Activated CD4-positive, alpha-beta T cell treated with anti-CD3 and anti-CD28 coated beads for 48 hours (primary cell): ENCODE measurements at places on chromosomes 4 and X.

GRCh38 chrX:151981129-151981528 lies 6.7 kb upstream of the GABRE start:
- DNase-seq: no peak

GRCh38 chrX:47361538-47362511 lies 8.6 kb upstream of the ZNF157 start:
- peak; percentile 15 for DNase-seq

GRCh38 chrX:12142661-12143060 lies 4.4 kb downstream of the FRMPD4 start:
- no peak for DNase-seq

DNA sequence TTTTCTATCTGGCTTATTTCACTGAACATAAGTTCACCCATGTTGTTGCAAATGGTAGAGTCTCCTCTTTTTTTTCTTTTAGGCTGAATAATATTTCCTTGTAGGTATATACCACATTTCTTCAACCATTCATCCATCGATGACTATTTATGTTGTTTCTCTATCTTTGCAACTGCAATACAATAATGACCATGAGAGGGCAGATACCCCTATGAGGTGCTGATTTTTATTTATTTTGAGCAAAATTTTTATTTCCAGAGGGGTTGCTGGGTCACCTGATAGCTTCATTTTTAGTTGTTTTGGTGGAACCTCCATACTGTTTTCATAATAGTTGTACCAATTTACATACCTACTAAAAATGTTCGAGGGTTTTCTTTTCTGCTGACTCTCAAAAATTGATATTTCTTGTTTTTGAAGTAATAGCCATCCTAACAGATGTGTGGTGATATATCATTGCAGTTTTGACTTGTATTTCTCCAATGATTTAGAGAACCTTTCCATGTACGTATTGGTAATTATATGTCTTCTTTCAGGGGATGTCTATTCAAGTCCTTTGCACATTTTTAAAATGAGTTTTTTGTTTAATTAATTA lies 1697.0 kb downstream of the PCDH7 start:
- DNase-seq: no peak

- DNase-seq: no peak
Observed at GRCh38 chr4:40594261-40595178, 35.1 kb downstream of the RBM47 start.

GRCh38 chr4:2290488-2290887 lies 28.6 kb upstream of the MXD4 start:
- DNase-seq: no peak

GRCh38 chrX:129959493-129959832 lies 23.0 kb upstream of the BCORL1 start:
- DNase-seq: no peak

- DNase-seq: no peak
Observed at GRCh38 chr4:38531141-38531727, 132.8 kb upstream of the KLF3 start.

- no peak for DNase-seq
Observed at GRCh38 chr4:163932504-163932903, 438.0 kb downstream of the TMA16 start.

GRCh38 chr4:68591204-68591603 lies 15.1 kb upstream of the UGT2B17 start:
- DNase-seq: no peak

DNA sequence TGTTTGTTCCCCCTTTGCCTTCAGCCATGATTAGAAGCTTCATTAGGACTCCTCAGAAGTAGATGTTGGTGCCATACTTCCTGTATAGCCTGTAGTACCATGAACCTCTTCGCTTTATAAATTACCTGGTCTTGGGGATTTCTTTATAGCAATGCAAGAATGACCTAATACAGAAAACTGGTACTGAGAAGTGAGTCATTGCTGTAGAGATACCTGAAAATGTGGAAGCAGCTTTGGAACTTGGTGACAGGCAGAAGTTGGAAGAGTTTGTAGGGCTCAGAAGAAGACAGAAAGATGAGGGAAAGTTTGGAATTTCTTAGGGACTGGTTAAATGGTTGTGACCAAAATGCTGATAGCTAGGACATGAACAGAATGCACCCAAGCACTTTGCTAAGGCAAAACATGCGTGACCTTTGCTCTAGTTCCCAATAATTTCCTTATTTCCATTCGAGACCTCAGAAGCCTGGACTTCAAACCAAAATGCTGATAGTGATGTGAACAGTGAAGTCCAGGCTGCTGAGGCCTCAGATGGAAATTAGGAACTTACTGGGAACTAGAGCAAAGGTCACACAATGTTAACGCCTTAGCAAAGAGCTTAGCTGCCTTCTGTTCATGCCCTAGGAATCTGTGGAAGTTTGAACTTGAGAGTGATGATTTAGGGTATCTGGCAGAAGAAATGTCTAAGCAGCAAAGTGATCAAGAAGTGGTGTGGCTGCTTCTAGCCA lies 3.0 kb upstream of the USP46 start:
- DNase-seq: no peak

DNA sequence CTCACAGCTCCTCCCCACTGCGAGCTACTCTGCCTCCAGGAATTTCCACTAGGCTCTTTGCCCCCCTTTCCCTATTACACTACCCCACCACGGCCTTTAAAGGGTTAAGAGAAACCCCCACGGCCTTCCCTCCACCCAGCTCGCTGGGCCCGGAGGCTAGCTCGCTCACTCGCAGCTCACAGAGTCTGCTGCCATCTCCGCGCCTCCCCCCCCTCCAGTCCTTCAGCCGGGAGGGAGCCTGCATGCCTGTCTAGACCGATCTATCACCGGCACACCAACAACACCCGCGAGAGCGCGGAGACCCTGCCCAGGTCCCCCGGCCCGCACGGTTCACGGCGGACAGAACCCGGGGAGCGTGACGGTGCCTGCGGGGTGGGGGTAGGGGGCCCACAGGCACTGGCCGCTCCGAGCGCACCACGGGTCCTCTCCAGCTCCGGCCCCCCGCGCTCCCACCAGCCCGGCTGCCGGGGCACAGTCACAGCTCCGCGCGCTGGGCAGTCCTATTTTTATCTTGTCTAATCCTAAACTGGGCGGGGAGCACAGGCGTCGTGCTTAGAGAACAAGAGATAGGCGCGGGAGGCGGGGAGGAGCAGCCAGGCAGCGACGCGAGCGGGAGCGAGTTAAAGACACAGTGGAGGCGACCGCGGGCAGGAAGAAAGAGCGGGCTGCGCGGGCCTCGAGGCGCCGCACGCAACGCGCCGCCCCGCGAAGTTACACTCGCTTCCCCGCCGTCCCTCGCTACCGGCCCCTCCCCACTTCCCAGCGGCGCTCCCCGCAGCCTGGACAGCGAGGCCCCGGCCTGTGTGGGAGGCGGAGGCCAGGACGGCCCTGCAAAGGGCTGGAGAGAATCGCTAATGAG lies 3.5 kb downstream of the BCOR start:
- DNase-seq: peak; percentile 42

DNA sequence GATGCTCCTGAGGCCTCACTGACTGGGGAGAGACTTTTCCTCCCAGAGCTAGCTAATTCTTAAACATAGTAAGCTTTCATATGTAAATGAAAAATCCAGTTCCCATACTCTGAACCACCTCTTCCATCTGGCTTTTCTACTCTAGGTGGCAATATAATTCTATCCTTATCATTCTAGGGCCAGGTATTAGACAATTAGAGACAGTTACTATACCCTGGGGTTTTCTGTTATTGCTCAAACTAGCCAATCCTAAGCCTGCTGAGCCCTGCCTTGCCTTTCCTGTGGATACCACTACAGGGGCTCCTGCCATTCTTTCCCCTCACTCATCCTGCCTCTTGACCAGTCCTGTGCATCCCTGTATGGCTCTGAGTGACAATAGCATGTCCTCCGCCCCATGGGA lies 552.0 kb downstream of the STIM2 start:
- DNase-seq: no peak

GRCh38 chrX:26580021-26580420 lies 364.1 kb downstream of the MAGEB5 start:
- no peak for DNase-seq

DNA sequence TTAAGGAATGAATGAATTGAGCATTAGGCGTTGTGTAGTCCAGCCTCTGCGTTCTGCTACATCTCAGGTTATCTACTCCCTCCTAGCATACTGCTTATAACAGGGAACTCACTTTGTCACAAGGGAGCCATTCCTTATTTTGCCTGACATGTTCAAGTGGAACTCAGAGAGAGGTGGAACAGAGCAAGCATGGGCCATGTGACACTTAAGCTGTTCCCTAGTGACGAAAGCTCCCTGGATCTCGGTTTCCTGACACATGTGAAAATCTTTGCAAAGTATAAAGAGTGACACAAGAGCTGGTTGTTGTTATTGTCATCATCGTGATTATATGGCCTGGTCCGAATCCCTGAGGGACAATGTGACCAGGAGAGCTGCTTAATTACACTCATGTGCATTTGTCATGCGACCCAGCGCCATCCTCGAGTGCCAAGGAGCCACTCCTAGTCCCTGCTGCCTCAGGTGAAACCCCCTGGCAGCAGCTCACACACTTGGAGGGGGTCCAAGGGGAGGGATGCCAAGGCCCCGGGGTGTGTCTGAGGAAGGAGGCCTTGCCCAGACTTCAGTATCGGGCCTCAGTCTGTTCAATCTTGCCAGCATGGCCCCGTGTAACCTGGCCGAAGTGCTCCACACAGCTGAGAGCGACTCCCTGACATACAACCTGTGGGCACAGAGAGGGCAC lies 98.5 kb upstream of the MAP3K15 start:
- no peak for DNase-seq

GRCh38 chrX:16836371-16836770 lies 33.8 kb downstream of the RBBP7 start:
- peak; percentile 11 for DNase-seq

DNA sequence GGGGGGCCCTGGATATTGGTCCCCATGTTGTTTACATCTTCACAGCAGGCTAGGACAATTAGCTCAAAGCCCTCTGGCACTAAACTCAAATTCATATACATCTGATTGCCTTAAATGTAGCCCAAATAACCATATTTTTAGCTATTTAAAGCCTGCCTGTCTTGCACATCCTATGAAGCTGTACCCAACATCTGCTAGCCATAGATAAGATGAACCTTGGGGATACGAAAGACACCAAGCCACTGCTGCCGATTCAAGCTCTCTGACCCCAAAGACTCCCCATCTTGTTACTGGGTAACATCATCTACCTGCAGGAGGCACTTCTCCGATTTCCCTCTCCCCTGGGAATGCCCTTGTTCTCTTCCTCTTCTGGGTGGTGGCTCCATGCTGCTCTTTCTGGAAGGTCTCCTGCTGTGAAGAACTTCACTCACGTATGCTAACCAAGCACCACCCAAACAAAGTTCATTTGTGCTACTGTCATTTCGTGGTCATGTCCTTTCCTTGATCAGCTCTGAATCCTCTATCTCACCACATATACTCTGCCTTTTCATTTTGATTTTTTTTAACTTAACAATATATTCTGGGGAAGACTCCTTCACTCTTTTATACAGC lies 107.7 kb upstream of the ATXN3L start:
- no peak for DNase-seq

GRCh38 chr4:24736066-24736465 lies 59.3 kb upstream of the SOD3 start:
- peak; percentile 7 for DNase-seq

DNA sequence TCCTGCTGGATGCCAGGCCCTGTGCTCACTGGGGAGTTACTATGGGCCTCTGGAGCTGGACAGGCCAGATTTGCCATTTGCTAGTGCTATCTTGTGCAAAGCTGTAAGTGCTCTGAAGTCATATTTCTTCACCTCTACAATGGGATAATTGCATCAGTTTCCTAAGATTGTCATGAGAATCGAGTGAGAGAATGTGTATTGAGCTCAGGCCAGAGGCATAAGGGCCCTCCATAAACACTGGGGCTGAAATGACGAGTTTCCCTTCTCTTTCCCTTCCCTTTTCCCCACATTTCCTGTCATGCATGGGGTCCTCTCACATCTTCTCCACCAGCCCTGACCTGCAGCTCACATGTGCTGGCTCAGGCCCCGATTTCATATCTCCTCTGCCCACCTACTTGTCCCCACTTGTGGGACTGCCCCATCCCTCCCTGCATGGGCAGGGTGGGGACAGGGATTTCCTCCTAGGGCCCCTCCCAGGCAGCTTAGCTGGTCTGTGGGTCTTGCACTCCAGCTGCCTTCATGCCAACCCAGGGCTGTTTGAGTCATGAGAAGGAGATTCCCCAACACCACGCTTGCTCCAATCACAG lies 358.8 kb downstream of the MID1IP1 start:
- no peak for DNase-seq

- DNase-seq: no peak
Observed at GRCh38 chr4:138063581-138063980, 178.6 kb downstream of the SLC7A11 start.

- DNase-seq: no peak
Observed at GRCh38 chr4:99655308-99656081, 2.1 kb downstream of the C4orf54 start.

- DNase-seq: no peak
Observed at GRCh38 chr4:37747772-37748330, 61.7 kb upstream of the RELL1 start.

- DNase-seq: no peak
Observed at GRCh38 chrX:47223476-47224250, 5.2 kb downstream of the CDK16 start.

DNA sequence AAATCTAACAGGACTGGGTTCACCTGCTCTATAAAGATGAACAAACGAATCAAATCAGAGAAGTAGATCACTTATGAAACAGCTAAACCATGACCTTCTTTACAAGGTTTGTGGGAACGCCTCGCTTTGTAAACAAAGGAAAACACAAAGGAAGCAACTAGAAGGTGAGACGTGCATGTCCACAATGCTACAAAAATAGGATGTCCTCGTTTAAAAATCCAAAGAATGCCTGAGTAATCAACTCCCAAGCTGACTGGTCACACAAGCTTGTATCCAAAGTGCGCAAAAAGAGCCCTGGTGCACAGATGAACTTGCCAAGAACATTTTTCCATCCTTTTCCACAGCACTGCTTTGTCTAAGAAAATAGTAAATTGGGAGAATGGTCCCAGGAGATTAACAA lies 6.3 kb upstream of the SH3KBP1 start:
- no peak for DNase-seq

GRCh38 chrX:40173143-40174000 lies 75.6 kb upstream of the BCOR start:
- no peak for DNase-seq

- no peak for DNase-seq
Observed at GRCh38 chr4:183106839-183107238, 7.8 kb downstream of the WWC2 start.
